ENCODE measurements at places on chromosomes 7 and 10.

DNA sequence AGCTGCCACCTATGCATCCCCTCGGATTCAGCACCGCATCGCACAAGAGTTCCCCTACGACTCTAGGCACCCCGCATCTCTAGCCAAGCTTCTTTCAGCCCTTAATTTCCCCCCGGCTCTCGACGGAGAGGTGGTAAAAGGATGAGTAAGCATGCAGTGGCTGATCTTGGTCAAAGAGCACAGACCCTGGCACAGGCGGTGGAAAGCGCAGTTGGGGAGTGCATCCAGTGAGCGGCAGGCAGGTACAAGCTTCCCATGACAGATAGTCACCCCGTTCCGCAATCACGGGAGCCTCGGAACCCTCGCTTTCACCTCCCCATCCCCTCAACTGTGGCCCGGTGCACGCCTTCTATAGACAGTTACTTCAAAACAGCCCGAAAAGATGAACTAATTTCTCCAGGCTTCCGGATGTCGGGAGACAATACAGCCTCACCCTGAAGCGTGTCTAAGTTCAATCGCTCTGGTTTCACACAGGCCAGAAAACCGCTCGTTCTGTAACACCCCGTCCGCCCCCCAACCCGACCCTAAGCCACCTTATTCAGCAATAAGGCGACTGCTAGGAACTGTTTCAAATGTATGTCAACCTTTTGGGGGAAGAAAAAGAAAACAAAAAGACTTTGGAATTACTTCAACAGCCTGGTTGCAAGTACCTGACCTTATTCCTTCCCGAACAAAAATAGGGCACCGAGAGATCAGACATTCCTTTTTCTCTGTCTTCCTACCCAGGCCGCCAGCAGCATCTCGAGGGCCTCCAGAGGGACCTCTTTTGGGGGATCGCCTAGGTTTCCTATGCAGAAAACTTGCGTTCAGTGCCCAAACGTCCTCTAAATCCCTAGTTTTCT is 1.4 kb downstream of the RHEB start:
- peak; percentile 11 for DNase-seq

GRCh38 chr10:42637142-42637541 is 1.2 kb downstream of the ZNF33B start:
- DNase-seq = no peak

DNA sequence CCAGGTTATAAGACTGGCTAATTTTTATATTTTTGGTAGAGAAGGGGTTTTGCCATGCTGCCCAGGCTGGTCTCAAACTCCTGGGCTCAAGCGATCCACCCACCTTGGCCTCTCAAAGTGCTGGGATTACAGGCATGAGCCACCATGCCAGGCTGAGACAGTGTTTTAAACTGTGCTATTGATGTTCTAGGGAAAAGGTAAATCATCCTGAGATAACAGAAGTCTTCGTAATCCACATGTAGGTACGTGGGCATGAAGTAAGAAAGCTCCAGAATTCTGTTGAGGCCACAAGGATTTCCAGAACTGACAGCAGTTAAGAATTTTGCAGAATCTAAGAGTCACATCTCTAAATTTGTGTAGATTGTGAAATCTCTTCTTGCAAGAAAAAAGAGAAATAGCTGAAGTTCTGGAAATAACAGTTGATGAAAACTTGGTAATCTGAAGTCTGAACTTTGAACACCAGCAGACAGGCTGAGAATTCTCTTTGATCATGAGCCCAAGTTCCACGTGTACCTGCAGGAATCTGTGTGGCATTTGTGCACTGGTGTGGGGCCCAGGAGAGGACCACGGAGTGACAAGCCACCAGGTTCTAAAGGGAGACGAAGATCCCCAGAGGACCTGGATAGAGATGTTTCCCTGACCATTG is 24.6 kb downstream of the C7orf33 start:
- no peak for DNase-seq

DNA sequence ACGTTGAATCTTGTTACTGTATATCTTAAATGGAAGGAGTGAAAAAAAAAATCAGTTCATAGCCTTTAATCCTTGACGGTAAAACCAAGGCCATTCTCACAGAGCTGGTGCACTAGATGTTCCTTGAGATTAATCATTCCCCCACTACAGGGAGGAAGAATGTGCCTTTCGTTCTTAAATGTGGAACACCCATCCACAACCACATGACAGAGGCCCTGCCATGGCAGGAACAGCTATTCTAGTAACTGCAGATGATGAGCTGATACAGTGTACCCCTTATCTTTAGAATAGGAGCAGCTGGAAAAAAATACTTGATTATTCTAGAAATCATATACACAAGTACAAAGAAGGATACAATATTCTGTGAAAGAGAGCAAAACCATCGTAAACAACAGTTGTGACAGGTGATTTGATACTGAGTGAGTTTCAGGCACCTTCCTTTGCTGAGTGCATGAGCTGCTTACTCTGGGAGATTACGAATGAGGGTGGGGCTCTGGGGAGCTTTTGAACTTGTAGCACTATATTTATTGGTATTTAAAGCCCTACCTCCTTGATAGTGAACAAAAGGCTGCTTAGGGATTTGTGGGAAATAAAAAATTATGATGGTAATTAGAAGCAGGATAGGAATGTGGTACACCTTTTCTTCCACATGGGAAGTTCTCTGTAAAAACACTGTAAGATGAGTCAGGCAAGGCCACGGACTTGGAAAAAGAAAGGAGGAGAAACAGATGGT is 244.4 kb upstream of the SLC26A5 start:
- no peak for DNase-seq

- no peak for DNase-seq
Observed at GRCh38 chr7:101947899-101948298, 130.5 kb downstream of the CUX1 start.

- no peak for DNase-seq
Observed at GRCh38 chr10:100827819-100828737, 82.7 kb downstream of the PAX2 start.

DNA sequence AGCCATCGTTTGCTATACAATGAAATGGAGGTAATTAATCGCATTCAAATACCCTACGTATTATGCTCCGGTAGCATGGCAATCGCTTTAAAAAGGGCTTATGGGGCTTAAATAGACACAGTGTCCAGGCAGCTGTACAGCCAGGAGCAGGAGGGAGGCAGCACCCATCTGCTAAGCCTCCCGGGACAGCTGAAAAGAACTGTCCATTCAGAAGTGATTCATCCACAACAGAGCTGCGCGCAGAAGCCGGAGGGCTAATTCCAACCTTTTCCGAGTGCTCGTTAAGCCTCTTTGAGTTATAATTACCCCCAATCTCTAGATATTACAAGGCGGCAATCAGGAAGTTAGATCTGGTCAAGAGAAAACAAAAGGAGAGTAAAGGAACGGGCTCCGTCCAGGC is 58.3 kb downstream of the DPYSL4 start:
- DNase-seq = no peak
